Omental fat pad (tissue), 4 donors: ENCODE measurements at places on chromosomes 16 and 17. TPM values are rescaled to one million over a fixed set of nuclear protein-coding genes. Genes with fewer than 3 reads are reported as not detected.

DNA sequence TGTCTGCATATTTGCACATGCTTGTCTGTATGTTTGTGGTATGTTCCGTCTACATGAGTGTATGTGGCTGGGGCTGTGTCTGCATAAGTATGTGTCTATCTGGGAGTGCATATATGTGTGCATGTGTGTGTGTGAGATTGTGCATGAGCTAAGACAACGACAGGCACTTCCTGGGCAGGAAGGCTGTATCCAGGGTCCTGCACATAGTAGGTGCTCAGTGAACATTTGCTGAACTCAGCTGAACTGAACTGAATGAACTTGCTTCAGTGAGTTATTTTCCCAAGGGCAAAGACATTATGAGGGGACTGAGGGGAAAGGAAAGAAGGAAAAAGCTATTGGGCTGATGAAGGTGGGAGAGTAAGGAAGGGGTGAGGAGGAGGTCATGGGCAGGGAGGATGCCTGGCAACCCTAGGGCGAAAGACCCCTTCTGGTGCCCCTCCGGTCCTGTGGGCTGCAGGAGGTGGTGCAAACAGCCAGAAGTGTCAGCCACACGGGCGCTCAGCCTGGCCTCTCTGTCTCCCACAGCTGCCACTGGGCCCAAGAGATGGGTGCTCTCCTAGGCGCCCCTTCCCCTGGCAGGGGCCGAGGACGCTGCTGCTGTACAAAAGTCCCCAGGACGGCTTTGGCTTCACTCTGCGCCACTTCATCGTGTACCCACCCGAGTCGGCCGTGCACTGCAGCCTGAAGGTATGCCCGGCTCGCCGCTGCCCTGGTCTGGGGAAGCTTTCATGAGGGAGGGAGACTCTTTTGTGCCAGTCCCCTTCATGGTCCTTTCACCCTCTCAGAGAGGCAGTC is 29.5 kb downstream of the ARHGAP23 start:
- no peak for DNase-seq

- peak; percentile 59 for DNase-seq
Observed at GRCh38 chr17:78883089-78883532, 19.9 kb downstream of the CEP295NL start.

Gene ATP1B2
- 0.48 TPM for total RNA-seq

DNA sequence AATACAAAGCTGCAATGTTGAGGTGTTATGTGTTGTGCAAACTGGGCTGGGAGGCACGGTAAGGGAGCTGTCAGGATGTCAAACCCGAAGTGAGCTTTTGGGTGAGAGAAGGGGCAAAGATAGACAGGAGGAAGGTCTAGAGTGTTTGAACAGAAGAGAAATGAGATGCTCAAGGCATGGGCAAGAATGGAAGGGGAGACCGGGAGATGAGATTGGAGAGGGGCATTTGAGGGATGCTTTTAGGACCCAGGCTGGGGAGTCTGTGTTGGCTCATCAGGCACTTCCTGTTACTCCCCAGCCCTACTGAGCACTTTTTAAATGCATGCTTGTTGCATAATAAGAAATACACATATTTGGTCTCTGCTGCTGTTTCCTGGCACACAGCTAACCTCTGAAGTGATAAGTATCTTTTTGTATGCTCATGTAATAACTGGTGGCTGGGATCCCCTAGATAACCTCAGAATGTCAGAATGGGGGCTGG is 13.7 kb downstream of the UNC45B start:
- DNase-seq = no peak

- DNase-seq = no peak
Observed at GRCh38 chr17:61124562-61124961, 275.1 kb upstream of the TBX2 start.

DNA sequence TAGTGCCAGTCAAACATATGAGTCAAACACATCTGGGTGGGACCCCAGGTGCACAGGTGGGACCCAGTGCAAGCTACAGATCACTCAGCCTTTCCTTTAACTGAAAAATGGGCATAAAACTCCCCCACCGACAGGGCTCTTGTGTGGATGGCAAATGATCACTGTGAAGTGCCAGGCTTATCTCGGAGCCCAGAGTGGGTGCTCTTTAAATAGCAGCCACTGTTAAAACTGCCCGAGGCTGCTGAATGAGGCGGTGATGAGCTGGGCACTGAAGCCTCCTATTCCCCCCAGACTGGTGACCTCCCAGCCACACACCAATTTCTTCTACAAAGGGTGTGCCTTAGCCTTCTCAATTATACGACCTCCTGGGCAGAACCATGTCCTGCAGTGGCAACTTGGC is 433.8 kb downstream of the SLC39A11 start:
- DNase-seq = no peak

Gene GNG13
- not detected for total RNA-seq

DNA sequence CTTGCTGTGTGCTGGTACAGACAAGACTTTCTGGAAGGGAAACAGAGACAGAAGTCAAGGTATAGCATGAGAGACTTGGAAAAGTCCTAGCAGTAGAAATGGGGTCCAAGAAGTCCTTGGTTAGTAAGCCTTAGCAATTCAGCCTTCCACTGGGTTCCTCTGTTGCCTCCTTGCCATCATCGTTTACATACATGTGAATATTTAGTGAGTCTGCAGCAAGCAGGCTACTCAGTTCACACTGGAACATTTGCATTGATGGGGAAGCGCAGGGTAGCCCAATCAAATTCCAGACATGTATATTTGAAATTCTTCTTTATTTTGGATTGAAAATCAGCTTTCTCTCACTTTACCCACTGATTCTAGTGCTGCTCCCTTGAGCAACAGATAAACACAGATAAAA is 27.1 kb downstream of the LIMD2 start:
- no peak for DNase-seq

- no peak for DNase-seq
Observed at GRCh38 chr17:68019336-68019674, 16.2 kb upstream of the KPNA2 start.

- no peak for DNase-seq
Observed at GRCh38 chr16:84392031-84392360, 23.7 kb downstream of the ATP2C2 start.

Gene PPP1R27
- total RNA-seq = not detected

DNA sequence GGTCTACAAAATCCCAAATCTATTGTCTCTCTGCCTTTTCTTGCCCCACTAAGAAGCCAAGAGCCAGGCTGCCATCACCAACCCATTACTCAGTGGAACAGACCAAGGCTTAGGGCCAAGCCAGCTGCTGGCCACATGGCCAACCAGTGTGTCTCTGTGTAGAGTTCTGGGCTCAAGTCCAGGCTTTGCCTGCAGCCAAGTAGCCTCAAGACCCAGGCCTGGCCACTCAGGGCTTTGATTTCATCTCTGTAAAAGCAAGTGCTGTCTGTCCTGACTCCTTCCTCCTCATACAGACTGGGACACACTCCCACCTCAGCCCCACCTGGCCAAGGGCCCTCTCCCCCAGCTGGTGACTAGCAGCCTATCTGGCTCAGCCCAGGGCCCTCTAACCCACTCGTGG is 14.6 kb downstream of the SREBF1 start:
- DNase-seq = no peak

GRCh38 chr16:77555791-77556190 is 121.0 kb upstream of the ADAMTS18 start:
- DNase-seq = no peak

- no peak for DNase-seq
Observed at GRCh38 chr17:42403150-42403549, 14.9 kb upstream of the STAT3 start.

DNA sequence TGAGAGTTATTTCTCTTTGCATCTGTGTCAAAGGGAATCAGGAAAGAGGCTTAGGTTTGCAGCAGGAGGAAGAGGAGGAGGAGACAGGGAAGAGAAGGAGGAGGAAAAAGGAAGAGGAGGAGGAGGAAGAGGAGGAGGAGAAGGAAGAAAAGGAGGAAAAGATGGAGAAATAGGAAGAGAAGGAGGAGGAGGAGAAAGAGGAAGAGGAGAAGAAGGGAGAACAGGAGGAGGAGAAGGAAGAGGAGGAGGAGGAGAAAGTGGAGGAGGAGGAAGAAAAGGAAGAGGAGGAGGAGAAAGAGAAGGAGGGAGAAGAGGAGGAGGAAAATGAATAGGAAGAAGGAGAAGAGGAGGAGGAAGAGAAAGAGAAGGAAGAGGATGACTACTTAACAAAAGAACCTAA is 459.1 kb downstream of the GRIN2A start:
- DNase-seq = no peak

- DNase-seq = no peak
Observed at GRCh38 chr17:66214884-66215528, 14.2 kb downstream of the APOH start.

GRCh38 chr17:47959825-47960655 is 2.4 kb upstream of the PRR15L start:
- no peak for DNase-seq

Gene ZMYND15
- total RNA-seq = 4.1 TPM
